ENCODE measurements at places on chromosomes 7 and 10.

GRCh38 chr7:157557263-157557662 is 220.5 kb downstream of the DNAJB6 start:
- no peak for DNase-seq

DNA sequence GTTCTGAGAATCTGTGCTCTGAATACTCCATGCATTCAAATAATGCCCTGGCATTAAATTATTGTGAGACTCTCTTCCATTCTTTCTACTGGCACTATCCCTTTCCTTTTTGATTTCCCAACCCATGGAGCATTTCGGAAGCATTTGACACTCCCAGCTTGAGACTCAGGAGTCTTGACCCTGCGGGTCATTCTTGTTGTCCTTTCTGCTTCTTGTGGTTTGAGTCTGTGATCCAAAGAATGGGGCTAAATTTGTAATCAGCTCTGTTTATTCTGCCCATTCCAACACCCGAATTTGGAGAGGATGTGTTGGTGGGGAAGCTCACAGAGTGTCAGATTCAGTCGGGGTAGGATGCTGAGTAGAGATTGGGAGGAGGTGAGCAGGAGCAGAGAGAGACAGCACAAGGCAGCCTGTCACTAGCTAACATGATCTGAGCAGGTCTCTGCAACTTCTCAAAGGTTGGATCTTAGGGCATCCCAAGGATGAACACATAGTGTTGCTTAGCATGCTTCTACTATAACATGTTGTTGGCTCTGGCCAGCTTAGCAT is 80.4 kb upstream of the BMPER start:
- DNase-seq, result no peak

GRCh38 chr10:19876570-19876969 is 60.3 kb downstream of the PLXDC2 start:
- no peak for DNase-seq

DNA sequence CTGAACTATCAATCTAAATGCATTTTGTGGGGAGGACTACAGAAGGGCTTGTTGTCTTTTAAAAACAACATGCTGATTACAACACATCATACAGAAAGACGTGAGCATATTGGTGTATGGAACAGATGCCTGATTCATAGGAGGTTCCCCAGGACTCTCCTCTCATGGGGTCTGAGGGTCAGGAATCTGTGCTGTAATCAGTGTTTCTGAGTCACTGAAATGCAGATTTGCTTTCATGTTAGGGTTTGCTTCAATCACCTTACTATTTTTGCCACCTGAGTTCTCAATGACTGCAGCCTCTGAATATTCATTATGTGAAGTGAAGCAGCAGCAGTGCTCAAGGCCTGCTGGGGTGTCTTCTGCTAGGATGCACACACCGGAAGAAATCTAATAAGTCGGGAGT is 550 bp upstream of the ANK3 start:
- DNase-seq, result peak; percentile 9

- peak; percentile 39 for DNase-seq
These were observed 24.4 kb upstream of the ASAH2 start for GRCh38 chr10:50275650-50276235.

- DNase-seq, result no peak
These were observed 43.7 kb downstream of the ZNF273 start for GRCh38 chr7:64946772-64947171.

DNA sequence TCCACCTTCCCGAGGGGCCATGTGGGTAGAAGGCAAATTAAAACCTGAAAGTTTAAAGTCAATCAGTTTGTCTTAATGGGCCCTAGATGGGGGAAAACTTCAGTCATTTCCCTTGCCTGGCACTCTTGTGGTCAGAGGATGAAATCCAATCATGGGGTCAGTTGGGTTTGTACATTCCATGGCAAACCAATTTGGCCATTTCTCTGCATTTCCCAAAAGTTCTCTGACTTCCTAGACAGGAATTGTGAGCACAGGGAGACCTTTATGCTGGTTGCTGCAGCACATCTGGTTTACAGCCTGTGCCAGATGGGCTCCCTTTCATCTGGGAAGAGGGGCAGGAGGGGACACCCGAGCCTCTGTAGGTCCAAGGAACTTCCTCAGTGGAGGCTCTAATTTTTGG is 113.0 kb downstream of the CYP26A1 start:
- no peak for DNase-seq

DNA sequence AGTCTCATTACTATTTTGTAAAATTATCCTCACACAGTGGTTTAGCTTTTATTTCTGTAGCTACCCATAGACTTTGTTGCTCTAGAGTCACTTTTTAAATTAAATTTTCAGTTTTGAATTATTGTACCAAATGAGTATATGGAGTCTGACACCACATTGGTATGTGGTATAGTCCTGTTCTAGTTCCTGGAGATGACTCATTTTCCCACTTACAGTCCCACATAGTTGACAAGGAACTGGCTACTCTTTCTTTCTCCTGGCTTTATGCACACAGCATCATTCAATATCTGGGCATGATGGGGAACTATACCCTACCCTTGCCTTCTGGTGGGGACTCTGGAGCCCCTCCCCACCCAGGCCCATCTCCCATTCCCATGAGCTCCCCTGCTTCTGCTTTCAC is 92.6 kb upstream of the RAB11FIP2 start:
- DNase-seq, result no peak

DNA sequence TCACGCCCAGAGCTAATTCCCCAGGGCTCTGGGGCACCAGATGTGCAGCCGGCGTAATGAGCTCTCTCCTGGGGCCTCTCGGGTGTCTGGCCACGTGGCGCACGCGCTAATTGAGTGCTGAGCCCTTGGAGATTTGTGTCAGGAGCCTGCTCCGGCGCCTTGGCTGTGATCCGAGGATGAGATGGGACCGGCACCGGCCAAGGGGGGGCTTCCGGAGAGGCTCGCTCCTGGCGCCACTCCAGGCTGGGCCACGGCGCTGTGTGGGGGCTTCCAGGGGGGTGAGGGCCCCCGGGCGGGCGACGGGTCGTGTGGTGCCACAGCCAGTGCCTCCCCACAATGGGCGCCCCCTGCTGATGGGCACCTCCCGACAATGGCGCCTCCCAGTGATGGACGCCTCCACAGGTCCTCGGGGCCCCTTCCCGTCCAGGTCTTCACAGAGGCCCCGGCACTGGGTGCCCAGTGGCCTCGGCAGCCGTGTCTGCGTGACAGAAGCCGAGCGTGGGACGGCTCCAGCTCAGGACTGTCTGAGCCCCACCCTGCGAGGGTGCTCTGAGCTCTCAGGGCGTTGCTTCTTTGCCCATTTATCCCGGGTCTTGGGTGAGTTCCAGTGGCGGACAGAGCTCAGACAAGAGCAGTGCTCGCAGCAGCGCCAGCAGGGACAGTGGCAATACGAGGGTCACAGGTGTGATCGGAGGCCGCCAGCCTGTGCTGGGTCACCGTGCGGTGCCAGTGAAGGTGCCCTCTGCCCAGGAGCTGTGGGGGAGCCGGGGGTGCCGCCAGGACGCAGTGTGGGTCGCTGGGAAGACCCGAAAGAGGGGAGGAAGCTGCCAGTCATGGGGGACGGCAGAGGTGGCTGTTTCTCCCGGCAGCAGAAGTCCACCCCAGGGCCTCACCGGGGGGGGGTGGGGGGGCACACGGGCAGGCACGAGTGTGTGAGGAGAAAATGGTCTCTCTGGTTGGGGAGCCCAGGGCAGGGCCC is 8.2 kb upstream of the NKX6-2 start:
- DNase-seq, result no peak

- DNase-seq, result no peak
These were observed 222.9 kb upstream of the MKLN1 start for GRCh38 chr7:131104596-131105293.
